Left ventricle myocardium superior (tissue), 1 donor: ENCODE measurements at places on chromosomes 16 and 17. TPM values are rescaled to one million over a fixed set of nuclear protein-coding genes. Genes with fewer than 3 reads are reported as not detected.

Gene IQCK
- total RNA-seq, result 6.5 TPM

- no peak for DNase-seq
Measured at GRCh38 chr16:74261068-74261467, 35.5 kb upstream of the PSMD7 start.

Gene GPR142
- 0.15 TPM for total RNA-seq

GRCh38 chr17:17558431-17558830, 33.1 kb downstream of the PEMT start:
- no peak for DNase-seq

- DNase-seq, result no peak
Measured at GRCh38 chr16:59864981-59865666, 1131.0 kb upstream of the GOT2 start.

GRCh38 chr17:20203761-20204263, 194.7 kb downstream of the SPECC1 start:
- no peak for DNase-seq
